ENCODE measurements at places on chromosomes 2 and 18. TPM values are rescaled to one million over a fixed set of nuclear protein-coding genes. Genes with fewer than 3 reads are reported as not detected.

CENPA gene
- total RNA-seq: 1.6 TPM

CROCC2 gene
- total RNA-seq: 0.26 TPM

GPR39 gene
- 0.86 TPM for total RNA-seq

TRIM43 gene
- total RNA-seq: not detected

UGT1A3 gene
- not detected for total RNA-seq

TNS1 gene
- total RNA-seq: 88.8 TPM

RSAD2 gene
- total RNA-seq: under 0.01 TPM

MYOM1 gene
- total RNA-seq: 1.7 TPM

KYNU gene
- 1.6 TPM for total RNA-seq

CNDP1 gene
- not detected for total RNA-seq

PSMA8 gene
- total RNA-seq: not detected

CIDEA gene
- total RNA-seq: 0.63 TPM

CYBRD1 gene
- 454 TPM for total RNA-seq

UCN gene
- 0.16 TPM for total RNA-seq

UGT1A10 gene
- not detected for total RNA-seq

CXCR1 gene
- total RNA-seq: not detected

MROH2A gene
- total RNA-seq: not detected

CFAP65 gene
- under 0.01 TPM for total RNA-seq

DOCK10 gene
- total RNA-seq: 29.5 TPM

NIFK gene
- 18.6 TPM for total RNA-seq

MATN3 gene
- 0.77 TPM for total RNA-seq

TMEM247 gene
- total RNA-seq: not detected

SNORC gene
- total RNA-seq: 0.79 TPM

GPR75 gene
- 0.52 TPM for total RNA-seq

PLEK gene
- not detected for total RNA-seq

C2orf72 gene
- total RNA-seq: not detected

IL1RL1 gene
- total RNA-seq: 0.17 TPM

GPBAR1 gene
- total RNA-seq: not detected

KATNAL2 gene
- total RNA-seq: 3.8 TPM
